ENCODE measurements at places on chromosomes 5 and 9.

GRCh38 chr5:169013208-169013728 lies 287.7 kb downstream of the SLIT3 start:
- no peak for DNase-seq

DNA sequence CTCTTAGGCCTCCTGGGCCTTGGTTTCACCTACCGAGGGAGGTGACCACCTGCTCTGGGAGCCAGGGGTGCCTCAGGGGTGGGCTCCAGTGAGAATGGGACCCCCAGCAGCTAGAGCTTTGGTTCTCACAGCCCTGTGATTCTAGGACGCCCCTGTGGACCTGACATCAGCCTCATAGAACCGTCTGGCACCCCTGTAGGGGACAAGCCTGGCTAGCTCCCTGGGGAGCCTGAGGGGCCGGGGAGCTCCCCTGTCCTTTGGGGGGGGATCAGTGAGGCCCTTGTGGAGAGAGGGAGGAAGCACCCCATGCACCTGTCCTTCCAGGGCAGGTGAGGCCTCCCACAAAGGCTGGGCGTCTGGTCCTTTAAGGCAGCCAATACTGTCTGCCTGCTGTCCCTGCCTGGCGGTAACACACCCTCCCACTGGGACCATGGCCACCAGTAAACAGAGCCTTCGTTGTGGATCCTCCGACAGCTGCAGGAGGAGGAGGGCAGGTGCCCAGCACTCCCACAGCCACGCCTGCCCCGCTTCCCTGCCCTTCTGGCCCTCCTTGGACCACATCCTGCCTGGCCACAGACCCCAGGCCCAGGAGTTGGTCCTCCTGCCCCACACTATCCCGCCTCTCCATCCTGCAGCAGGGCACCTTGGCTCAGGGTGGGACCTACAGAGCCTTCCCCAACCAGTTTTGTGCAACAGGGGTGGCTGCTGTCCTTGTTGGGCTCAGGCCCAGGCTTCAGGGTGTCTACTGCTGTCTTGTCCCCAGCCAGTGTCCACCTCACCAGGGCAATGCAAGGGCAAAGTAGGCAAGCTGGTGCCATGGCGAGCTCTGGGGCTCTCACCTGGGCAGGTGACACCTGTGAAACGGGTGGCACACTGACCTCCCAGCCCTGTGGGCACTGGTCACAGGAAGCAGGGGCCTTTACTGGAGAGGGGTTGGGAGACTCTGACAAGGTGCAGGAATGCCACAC lies 3.0 kb upstream of the TUBB4B start:
- DNase-seq, result no peak

GRCh38 chr9:15843316-15843715 lies 290.5 kb downstream of the CCDC171 start:
- no peak for DNase-seq

DNA sequence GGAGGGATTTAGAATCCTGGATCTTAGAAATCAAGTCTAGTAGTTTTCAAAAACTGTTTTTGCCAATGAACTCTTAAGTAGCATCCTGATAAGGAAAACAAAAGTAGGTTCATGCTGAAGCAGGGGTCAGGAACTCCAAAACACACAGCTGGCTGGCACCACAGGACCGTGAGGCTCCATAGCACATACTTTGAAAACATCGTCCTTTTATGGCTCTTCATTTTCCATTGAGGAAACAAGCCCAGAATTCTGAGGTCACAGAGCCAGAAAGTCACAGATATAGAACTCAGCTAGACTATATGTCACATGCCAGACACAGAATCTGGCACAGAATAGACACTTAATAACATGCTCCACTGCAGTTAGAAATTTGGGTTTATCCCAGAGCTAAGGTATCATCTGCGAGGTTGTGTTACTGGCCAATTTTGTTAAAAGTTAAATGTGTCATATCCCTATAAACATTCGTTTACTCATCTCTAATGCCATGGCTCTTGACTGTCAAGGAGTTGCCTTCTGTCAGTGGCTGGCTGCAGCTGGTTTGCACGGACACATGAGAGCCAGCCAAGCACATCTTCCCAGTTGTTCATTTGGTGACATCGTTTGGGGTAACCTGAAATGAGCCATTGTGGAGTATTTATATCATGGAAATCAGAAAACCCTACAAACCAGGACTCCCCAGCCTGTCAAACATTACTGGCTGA lies 58.8 kb downstream of the FAM78A start:
- DNase-seq, result no peak

GRCh38 chr5:80041527-80041926 lies 6.4 kb downstream of the THBS4 start:
- DNase-seq, result no peak

DNA sequence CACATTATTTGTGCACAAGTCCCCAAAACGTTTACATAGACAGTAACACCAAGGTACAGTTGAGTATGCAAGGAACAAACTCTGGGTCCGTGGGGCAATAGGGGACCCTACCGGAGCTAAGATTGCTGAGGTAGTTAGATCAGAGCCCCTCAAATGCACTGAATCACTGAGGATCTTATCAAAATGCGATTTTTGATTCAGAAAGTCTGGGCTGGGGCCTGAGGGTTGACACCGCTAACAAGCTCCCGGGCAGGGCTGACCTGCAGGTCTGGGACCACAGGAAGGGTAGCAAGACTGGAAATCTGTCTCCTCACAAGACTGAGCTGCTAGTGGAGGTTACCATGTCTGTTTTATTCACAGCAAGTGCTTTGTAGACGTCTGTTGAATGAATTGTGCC lies 1.8 kb upstream of the IL3 start:
- DNase-seq, result no peak

DNA sequence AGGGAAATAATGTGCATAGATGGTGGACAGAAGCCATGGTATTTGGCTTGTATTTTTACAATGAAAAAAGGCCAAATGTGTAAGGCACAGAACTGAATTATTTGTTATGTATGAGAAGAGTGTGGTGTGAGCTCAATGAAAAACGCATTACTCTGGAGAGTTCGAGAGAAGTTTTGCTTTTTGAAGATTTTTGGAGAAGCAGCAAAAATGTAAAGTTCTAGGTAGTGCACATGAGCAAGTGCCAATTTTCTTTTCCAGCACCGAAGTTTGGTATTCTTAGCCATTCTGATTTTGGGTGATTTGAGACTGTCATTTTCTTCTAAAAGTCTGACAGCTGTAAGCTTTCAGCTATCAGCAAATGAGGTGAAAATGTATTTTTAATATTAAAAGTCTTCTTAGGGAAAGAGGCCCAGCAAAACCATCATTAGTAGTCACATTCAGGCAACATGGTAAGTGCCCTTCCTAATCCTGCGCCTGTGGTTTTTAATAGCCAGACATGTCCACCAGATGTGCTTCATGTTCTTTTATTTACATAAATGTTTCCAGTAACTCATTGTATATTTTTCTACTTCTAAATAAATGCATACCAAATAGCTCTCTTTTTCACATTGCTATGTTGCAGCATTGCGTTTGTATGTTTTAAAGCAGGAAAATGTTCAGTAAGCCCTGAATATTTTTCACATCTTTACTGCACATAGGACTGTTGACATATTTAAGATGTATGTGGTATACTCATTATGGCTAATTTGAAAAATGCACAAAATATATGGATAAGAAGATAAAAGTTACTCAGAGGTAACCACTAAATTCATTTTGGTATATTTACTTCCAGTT lies 50.4 kb downstream of the RASGRF2 start:
- DNase-seq, result no peak

DNA sequence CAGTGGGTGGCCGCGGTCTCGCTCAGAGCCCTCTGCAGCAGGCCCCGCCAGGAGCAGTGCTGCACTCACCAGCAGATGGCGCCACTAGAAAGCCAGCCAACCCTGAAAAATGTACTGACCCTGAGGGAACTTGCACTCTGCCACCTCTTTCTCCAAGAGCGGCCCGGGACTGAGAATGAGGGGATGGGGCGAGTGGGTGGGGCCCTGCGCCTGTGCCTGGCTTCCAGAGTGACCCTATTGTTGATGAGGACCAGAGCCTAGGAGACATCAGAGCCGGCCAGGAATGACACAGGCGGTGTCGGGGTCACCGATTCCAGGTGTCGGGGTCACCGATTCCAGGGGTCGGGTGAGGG lies 2.9 kb upstream of the IL17B start:
- DNase-seq, result peak; percentile 88

GRCh38 chr5:59833448-59833847 lies 60.1 kb downstream of the PDE4D start:
- no peak for DNase-seq

DNA sequence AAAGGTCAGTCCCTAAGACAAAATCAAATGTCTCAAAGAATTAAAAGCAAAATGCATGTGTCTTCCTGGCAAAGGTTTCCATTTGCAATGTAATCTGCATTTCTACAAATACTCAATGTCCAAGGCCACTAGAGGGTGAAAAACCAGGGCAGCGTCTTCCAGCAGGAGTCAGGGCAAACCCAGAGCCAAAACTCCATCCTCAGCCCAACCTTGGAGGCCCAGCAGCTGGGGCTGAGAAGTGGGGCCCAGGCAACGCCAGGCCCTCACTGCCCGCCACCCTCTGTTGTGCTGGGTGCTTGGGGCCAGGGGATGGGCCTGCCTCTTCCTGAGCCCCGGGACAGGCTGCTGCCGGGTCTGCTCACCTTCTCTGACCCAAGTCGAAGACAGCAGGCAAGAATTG lies 200.1 kb downstream of the PAX5 start:
- no peak for DNase-seq

GRCh38 chr9:93124793-93125192 lies 9.3 kb downstream of the NINJ1 start:
- no peak for DNase-seq

GRCh38 chr9:91522481-91522880 lies 98.8 kb upstream of the NFIL3 start:
- DNase-seq, result no peak

DNA sequence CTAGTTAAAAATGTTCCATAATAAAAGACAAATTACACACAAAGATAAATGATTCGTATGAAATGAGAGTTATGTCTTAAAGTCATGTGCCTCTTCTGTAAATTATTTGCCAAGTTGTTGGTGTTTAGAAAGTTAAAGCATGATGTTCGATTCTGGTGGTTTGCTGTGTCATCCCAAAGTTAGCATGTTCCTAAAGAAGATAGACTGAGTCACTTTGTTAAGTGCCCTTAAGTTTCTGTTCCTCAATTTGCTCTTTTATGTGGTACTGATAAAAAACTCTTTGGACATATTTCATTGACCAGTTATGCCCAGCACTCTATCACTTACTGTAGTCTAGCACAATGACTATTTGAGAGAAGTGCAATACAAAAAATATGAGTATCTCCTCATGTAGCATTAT lies 366.9 kb upstream of the ZNF608 start:
- no peak for DNase-seq

DNA sequence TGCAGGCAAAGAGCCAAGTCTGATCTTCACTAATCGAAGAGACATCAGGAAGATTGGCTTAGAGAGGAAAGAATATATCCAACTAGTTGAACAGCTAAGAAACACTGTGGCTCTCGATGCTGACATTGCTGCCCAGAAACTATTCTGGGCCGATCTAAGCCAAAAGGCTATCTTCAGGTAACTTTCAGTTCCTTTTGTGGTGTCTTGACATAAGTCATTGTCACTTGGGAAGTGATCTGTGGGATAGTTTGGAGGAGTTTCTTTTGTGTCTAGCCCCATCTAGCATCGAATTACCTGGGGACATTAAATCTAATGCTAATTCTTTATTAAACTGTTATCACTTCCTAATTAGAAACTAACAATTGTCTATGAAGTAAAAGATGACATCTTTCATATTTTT lies 24.0 kb downstream of the VLDLR start:
- DNase-seq, result no peak

DNA sequence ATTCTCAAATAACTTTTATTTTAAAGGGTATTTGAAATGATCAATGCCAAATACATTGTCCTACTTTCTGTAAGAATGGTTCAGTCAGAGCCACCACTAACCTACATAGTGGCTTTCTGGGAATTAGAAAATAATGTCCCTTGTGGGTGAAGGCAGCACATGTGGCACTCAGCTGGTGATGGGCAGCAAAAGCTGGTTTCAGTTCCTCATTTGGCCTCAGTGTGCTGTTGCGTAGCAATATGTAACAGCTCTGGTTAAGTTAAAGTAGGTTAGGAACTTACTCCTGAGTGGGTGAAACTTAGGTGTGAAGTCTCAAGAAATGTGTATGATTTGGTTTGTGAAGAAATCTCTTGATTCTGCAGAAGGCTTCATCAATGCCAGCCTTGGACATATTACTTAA lies 99.6 kb upstream of the SPEF2 start:
- DNase-seq, result no peak

DNA sequence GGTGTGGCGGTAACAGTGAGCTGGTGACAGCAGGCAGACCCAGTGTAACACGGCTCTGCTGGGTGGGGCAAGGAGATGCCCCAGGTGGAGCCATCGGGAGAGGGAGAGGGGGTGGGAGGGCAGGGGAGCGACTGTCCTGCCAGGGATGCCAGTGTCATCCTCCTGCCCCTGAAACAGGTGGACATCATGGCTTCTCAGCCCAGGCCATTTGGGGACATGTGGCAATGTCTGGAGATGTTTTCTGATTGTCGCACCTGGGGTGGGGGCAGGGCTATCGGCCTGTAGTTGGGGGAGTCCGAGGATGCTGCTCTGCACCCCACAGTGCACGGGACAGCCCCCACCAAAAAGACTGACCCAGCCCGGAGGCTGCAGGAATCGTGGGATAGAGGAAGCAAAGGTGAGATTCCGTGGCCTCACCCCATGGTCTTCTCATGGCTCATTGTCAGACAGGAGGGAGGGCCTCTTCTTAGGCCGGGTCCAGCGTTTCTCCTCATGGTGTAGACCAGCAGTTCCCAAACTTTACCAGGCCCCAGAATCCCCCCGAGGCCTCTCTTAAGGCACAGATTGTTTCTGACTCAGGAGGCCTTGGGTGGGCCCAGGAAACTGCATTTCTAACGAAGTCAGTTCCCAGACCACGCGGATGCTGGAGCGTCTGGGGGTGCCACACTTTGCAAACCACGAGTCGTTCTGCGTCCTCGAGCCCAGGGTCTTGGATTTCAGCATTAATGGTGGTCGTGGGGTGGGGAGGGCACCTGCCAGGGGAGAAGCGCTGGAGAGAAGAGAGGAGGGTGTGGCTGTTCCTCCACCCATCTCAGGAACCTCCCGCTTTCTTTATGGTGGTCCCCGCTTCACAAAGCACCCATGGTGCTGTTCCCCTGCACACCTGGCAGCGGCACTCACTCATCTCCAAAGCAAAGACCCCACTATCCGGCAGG lies 11.0 kb downstream of the COL5A1 start:
- DNase-seq, result no peak
